ENCODE measurements at places on chromosomes 7 and 10.

GRCh38 chr10:70715853-70716795, 43.8 kb downstream of the ADAMTS14 start:
- no peak for DNase-seq

GRCh38 chr10:71712572-71713134, 6.9 kb downstream of the C10orf105 start:
- DNase-seq, result no peak

DNA sequence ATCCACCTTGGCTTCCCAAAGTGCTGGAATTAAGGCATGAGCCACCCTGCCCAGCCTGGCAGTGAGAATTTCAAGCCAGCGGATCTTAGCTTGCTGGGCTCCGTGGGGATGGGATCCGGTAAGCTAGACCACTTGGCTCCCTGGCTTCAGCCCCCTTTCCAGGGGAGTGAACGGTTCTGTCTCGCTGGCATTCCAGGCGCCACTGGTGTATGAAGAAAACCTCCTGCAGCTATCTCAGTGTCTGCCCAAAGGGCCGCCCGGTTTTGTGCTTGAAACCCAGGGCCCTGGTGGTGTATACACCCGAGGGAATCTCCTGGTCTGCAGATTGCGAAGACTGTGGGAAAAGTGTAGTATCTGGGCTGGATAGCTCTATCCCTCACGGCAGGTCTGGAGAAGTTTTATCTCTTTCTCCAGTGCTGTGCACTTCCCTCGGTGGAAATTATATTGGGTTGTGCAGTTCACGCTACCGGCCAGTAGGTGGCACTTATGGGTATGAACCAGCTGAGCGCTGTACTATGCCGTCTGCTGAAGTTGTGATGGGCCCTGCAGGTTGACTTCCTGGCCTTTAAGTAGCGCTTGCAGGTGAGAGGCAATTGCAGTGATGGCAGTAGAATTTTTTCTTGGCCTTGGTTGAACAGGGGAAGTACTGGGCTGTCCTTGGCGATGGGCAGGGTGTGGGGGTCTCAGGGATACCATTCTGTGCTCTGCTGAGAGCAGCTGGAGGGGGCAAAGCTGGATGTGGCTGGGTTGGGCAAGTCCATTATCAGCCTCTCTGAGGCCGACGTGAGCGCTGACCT, 138.0 kb upstream of the MTPN start:
- peak; percentile 13 for DNase-seq

DNA sequence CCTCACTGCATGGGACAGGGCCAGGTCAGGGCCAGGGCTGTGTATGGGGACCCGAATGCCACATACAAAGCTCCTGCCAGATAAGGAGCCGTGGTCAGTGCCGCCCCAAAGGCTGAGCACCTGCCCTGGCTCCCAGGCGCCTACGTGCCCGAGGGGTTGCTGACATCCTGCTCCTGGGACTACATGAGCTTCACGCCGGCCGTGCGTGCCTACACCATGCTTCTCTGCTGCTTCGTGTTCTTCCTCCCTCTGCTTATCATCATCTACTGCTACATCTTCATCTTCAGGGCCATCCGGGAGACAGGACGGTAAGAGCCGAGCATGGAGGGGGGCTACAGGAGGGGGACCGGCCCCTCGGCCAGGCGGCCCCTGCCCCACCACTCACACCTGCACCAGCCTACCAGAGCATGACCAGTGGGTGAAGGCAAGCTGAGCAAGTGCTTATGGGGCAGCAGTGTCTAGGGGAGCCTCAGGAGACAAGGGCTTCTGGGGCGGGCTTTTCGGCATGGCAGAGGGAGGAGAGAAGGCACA, 4.9 kb downstream of the OPN4 start:
- DNase-seq, result no peak

DNA sequence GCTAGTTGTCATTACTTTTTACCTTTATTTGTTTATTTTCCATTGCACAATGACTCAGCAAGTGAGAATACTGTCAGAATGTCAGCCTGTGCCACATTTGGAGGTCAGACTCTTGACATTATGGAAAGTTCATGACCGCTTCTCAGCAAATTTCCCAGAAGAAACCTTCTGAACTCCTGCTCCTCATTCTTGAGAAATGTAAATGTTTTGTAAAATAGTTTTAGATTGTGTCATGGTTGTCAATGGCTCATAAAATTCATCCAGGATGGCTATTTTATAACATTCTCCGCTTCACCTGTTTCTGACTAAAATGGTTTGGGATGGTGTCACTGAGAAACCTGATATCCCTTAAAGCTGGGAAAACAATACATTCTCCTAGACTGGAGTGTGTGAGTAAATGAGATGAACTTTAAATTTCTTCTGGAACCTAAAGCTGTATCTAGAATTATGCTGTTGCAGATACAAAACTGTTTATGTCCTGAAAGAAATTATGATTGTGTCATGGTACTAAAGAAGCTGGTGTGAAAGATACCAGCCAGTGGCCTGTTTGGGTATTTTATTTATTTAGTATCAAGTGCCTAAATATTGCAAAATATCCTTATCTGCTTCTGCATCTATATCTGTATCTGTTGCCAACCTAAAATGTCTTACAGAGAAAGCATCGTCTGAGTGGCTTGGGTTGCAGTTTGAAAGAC, 671.7 kb downstream of the GATA3 start:
- no peak for DNase-seq

- DNase-seq, result no peak
These were observed 43.8 kb downstream of the CDHR3 start for GRCh38 chr7:106006906-106007305.
